ENCODE measurements at places on chromosomes 5 and 9.

DNA sequence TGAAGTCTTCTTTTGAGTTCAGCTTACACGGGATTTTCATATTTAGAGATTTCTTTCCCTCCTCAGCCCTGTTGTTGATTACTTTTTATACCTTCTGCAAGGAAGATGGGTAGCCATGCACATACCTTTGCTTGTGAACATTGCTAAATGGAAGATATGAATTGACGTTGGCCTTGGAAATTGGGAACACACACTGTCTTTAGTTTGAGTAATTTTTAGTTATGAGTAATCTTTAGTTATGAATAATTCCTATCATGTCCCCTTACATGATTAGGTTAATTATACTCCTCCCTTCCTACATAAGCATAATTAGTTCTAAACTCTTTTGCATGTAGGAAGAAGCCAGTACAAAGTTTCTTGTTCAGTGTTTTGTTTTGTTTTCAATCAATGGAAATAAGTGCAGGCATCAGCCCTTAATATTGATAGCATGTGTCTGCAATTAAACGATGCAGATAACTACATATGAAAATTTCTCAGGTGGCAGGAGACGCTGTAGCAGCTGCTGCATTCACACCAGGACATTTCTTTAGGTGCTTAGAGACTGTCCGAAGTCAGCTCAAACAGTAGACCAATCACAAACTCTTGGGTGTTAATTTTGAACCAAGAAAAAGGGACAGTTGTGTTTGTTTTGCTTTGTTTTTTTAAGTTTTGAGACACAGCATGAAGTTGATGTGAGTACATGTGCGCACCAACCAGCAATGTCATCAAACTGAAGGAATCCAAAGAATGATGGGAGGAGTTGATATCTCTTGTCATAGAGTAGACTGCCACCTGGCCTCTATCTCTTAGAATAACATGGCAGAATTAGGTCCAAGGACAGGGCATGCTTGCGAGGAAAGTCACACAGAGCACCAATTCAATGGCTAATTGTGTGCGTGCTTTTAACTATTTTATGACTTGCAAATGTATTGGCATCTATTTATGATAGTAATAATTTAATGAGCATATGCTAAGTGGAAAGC is 51.4 kb downstream of the SMARCA2 start:
- no peak for DNase-seq

DNA sequence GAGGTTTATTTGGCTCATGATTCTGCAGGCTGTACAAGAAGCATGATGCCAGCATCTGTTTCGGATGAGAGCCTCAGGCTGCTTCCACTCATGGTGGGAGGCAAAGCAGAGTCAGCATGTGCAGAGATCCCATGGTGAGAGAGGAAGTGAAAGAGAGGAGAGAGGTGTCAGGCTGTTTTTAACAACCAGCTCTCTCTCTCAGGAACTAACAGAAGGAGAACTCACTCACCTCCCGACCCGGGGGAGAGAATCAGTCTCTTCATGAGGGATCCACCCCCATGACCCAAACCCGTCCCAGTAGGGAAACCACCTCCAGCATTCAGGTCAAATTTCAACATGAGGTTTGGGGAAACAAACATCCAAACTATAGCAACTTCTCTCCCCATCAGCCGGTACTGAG is 187.7 kb downstream of the ENC1 start:
- no peak for DNase-seq

GRCh38 chr5:127813633-127814587 is 110.7 kb downstream of the CCDC192 start:
- DNase-seq = no peak

- no peak for DNase-seq
Measured at GRCh38 chr9:72950875-72951442, 1.9 kb downstream of the ALDH1A1 start.

DNA sequence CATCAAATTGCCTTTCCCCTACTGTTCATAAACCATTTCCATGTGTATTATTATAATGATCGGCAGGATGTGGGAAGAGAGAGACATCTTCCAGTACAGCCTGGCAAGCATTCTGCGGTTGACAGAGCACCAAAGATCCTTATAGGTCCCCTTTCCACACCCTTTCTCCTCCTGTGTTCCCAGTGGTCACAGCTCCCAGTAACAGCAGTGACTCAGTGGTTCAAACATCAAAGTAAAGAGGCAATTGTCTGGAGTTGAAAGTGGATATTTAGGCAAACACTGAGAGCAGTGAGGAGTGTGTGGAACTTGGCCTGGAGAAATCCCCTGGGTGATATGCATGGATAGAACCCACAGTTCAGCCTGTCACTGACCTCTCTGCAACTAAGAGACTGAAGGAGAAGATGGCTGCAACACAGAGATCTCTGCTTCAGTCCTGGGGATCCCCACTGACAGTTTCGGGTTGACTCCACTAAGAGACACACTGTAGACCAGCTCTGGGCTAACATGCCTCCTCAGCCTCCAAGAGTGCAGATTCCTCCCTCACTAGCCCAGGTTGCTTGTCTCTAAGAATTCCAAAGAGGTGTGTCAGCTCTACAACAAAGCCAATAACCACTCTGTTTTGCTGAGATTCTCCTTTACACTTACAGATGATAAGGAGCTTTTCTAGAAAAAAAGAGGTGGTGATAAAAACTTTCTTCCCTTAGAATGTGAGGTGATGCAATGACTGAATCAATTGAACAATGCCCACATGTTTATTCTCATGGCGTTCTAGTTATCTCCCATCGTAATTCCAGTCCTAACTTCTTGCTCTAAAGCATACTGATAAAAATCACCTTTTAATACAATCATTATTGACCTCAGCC is 94.4 kb upstream of the IL6ST start:
- DNase-seq = no peak

- no peak for DNase-seq
Measured at GRCh38 chr9:69542942-69543704, 129.0 kb downstream of the APBA1 start.

DNA sequence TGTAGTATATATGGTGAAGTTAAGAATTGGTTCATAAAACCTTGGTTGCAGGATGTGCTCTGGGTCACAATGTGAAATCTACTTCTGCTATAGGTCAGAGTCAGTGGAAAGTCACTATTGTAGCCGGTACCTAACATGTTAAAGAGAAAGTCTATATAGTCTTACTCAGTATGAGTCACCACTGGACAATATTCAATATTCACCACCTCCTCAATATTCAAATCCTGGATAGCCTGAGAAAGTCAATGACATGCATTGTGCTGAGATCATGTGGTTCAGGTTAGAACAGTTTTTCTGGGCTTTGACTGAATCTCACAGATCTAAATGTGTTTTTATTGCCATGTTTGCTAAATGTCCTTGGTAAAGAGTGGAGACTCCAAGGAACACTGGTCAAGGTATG is 108.8 kb downstream of the HMHB1 start:
- no peak for DNase-seq

DNA sequence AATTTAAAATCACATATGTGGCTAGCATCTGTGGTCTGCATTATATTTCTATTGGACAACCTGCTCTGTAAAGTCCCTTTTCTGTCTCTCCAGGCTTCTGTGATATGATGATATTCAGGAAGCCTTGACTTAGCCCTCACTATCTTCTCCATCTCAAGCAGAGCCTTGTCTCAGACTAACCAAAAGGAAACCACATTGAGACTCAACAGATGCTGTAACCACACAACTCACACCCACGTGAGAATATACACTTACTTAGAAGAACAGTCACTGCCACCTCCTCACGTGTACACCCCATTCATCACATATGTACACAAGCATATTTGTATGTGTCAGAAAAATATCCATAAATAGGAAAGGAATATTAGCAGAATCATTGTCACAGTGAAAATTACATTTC is 33.6 kb downstream of the HTR4 start:
- DNase-seq = no peak

DNA sequence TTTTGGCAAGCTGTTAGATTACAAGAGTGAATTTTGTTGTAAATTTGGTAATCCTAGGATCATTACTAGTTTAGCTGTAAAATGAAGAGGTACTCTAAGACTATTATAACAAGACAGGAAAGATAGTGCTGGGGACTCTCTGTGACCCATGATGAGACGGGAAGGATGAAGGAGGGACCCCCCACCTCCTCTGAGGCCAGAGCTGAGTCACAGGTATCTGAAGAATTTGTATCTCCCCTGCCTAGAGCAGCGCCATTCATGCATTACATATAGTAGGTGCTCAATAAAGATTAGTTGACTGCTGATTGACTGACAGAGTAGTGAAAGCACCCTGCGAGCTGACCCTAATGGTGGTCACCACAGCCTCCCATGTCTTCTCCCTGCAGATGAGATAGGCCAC is 202.8 kb downstream of the SNX18 start:
- DNase-seq = no peak

DNA sequence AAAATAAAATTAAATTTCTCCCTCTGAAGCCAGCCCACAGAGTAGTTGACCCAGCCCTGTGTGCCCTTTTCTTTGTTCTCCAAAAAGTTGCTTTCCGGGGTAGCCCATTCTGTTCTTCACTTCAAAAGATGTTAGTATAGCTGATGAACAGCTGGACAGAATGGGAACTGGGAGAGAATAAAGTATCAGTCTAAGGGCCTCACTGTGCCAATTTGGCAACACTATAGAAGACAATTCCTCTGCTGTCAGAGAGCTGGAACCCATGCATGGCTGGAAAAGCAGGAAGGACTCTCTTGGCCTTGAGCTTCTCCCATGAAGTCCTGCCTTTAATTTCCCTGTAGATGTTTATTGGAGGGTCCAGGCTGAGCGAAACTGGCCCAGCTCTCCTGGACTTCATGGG is 11.0 kb upstream of the TNFSF8 start:
- DNase-seq = no peak

DNA sequence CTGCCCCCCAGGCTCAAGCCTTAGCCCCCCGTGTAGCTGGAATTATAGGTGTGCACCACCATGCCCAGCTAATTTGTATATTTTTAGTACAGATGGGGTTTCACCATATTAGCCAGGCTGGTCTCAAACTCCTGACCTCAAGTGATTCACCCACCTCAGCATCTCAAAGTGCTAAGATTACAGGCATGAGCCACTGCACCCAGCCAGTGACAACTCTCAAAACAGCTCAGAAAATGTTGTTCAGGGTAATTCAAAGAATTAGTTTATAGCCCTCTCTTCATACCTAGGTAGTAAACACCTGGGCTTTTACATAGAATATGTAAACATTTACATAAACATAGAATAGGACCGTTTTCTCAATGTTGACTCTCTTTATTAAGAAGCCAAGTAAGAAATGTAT is 168.7 kb downstream of the ENC1 start:
- DNase-seq = no peak

GRCh38 chr5:93674866-93675459 is 66.4 kb downstream of the POU5F2 start:
- DNase-seq = no peak

- DNase-seq = no peak
Measured at GRCh38 chr5:909086-909485, 16.4 kb downstream of the TRIP13 start.

- no peak for DNase-seq
Measured at GRCh38 chr5:51960617-51961121, 577.4 kb downstream of the ISL1 start.

GRCh38 chr9:4615251-4615650 is 46.8 kb upstream of the PLPP6 start:
- no peak for DNase-seq

DNA sequence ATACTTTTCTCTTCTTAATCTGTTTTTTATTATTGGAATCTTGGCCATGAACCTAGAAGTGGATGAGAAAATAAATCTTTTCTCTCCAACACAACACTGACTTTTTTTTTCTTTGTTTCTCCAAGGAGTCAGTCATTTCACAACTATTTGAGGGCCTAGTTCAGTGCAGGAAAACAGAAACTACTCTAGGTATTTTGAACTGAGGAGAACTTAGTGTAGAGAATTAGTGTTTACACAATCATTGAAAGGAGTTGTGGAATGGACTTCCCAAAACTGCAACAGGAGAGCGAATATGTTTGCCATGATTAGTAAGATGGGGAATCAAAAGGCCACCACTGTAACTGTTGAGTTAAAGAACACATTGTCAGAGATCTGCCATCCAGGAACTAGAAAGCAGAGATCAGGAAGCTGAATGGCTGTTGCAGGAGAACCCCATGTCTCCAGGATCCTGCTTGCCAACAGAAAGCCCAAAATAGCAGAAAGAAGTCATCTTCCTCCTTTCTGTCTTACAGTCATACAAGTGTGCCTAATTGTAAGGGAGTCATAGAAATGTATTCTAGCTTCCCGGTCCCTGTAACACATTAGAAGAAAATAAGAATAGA is 20.3 kb upstream of the PCDH1 start:
- DNase-seq = no peak

DNA sequence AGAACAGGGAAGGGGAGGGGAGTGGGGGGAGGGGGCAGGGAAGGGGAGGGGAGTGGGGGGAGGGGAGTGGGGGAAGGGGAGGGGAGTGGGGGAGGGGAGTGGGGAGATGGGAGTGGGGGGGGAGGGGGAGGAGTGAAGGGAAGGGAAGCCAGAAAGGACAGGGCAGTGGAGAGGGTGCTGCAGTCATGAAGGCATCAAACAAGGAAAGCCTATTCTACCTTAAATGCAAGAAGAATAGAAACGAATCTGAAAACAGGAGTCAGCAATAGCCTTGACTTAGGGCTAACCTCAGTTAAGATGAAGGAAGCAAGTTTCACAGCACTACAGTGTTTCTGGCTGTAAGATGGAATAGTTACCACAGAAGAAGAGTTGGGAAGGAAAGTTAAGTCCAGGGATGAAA is 59.5 kb downstream of the CAMSAP1 start:
- DNase-seq = no peak

GRCh38 chr9:91120200-91120599 is 241.5 kb downstream of the AUH start:
- no peak for DNase-seq

DNA sequence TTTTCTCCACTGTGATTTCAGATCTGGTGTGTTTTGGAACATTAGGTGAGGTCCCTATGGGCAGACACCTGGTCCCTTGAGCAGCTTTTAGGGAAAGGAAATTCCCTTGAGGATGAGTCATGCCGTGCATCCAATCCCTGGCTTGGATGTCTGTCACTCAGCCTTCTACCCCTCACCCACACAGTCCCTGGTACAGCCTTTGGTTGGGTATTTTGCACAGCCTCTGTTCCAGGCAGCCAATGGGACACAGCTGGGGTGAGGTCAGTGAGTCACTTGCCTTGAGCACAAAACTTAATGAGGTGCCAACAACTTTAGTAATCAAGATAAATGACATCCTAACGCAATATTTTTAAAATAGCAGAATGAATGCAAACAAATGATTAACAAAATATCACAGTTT is 22.7 kb upstream of the SVEP1 start:
- no peak for DNase-seq

DNA sequence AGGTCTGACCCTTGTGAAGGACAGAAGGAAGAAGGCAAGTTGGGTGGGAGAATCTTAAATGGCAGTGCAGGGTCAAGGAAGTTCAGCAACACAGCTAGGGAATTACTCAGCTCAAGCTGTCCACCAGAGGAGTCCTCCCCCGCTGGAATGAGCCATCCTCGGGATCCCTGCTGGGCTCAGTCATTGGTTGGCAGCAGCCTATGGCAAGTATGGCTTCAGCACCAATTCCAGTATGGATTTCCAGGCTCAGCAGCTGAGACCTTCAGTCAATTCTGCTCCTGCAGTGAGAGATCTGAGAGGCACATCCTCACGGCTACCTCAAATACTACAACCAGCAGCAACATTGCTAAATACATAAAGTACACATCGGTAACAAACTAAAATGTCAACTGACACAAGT is 280.6 kb upstream of the PIK3R1 start:
- no peak for DNase-seq

Measured in activated CD4-positive, CD25-positive, alpha-beta regulatory T cell treated with anti-CD3 and anti-CD28 coated beads, Interleukin-2, amount 50 U/mL, for 16 hours (primary cell).